ENCODE measurements at places on chromosomes 2 and 18.
A peak's percentile ranks its signal among the peaks of the same experiment; 100 is the strongest.

GRCh38 chr2:71045865-71046548, 22.4 kb upstream of the NAGK start:
- no peak for DNase-seq

GRCh38 chr18:55588111-55588869, at the start of gene TCF4:
Gene TCF4, minus strand, starts transcription at chr18:55588192. Its CDS starts 1,076 bp downstream, at chr18:55587116.
- peak; percentile 27 for DNase-seq

DNA sequence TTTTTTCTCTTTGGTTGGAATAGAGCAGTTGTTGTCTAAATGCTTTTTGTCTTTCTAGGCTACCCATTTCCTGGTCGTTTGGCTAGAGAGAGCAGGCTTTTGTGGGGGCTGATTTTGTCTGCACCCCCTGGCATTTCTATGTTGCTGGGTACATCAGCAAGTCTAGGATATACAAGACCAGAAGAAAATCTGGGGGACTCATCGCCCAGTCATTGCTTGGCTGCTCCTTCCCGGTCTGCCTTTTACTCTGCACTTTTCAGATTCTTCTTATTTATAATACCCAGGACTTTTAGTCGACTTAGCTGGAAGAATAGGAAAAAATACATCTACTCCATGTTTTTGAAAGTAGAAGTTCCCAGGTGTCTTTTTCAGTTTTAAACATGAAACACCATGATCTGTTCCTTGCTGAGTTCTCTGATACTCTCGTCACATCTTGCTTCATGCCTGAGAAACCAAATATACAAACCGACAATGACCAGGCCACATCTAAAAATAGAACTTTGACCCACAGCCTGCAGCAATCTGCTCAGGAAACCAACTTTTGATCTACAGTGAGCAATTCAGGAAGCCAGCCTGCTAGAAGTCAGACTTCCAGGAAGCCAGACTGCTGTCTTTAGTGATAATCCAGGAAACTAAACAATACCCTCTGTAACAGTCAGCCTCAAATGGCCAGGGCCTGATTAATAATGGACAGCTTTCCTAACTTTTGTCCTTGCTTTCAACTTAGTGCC, 163.8 kb upstream of the MEX3C start:
- DNase-seq: no peak

DNA sequence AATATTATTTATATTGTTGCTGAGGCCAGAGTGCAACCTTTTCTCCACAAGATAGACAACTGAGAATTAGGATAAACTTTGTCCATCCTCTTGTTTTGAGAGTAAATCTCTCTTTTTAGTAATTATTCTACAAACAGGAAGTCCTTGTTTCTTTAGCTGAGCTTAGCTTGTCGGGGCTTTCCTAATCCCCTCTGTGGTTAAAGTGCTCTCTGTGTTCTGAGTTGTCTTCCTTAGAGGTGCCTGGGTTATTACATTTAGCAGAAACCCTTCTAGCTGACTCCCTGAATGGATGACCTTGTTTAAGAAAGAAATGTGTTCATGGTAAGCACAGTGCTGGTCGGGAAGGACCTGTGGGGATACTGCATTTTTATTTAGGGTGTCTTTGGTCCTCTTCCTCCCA, 12.7 kb downstream of the USP39 start:
- DNase-seq: no peak

GRCh38 chr2:182069908-182070307, 84.3 kb downstream of the PPP1R1C start:
- DNase-seq: no peak

DNA sequence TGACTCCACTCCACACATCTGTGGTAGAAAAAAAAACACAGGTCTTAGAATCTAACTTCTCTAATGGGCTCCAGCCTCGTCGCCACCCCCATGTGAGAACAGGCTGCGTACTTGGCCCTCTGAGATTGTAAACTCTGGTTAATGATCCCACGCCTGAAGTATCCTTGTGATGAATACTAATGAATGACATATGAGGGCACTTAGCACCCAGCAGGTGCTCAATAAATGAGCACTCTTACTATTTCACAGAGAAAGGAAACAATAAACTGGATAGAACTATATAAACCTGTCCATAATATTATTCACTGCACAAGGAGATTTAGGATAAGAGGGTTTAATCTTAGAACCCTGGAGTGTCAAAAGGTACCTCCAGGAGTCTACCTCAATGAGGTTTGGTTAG, 310.1 kb upstream of the HNRNPA3 start:
- DNase-seq: no peak

- DNase-seq: no peak
These were observed 25.0 kb downstream of the FAM171B start for GRCh38 chr2:186718903-186719302.

GRCh38 chr2:12835733-12836132, 119.0 kb downstream of the TRIB2 start:
- no peak for DNase-seq

- DNase-seq: no peak
These were observed 17.8 kb downstream of the PER2 start for GRCh38 chr2:238270606-238271005.

DNA sequence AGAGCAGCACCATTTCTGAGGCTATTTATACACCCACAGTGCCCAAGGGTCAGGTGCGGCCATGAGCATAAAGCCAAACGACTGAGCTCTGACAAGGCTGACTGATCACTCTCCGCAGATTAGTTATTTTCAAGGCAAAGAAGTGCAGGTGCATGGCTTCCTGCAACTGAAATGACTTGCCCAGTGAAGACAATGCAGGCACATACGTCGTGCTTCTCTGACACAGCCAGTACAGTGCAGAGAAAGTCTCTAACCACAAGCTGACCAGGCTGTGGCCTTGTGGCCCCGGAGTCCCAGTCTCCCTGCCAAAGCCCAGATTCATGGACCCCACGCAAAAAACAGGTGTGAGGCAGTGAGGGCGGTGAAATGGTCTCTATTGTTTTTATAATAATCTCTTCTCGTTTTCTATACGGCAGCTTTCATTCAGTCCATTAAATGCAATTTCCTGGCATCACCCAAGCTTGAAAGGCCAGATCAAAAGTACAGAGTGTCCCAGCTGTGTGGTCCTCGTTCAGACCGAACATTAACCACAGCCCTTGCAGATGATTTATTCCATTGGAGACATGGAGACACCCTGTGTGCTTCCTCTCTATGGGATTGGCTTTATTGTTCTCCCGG, 447.0 kb upstream of the ID2 start:
- DNase-seq: no peak

DNA sequence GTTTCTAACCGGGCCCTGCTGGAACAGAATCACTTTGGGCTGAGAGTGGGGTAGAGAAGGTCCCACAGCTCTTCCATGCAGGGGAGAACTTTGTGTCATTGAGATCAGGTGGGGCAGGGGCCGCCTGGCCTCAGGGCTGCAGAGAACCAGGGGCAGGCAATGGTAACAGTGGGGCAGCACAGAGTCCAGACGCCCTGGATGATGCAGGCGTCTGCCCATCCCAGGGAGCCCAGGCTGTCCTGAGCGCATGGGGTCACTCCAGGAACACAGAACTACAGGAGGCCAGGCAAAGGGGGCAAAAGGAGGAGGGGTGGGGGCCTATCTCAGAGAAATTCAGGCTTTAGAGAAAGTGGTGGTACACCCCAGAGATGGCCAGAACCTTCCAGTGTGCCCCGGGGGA, 121.3 kb downstream of the NDUFA10 start:
- DNase-seq: no peak

DNA sequence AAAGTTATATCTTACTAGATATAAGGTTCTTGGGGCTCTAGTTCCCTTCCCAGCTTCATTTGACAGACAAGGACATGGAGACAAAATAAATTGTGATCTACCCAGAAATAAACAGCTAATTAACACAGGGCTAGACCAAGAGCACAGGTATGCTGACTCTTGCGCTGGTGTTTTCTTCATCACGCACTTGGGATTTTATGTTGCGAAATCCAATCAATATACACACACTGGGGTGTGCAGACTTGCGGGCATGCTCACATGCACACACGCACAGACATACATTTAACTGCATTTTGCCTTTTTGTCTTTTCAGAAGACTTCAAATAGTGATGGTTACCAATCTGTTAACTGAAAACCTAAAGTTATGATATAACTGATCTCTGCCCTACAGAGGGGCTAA, 91.2 kb downstream of the LRATD1 start:
- no peak for DNase-seq
